ENCODE measurements at places on chromosomes 7 and 10.

GRCh38 chr10:28375399-28376354, 72.8 kb upstream of the MPP7 start:
- DNase-seq: no peak

- no peak for DNase-seq
Measured at GRCh38 chr10:104688251-104689042, 47.4 kb downstream of the SORCS3 start.

- DNase-seq: no peak
Measured at GRCh38 chr7:53191191-53191695, 155.8 kb downstream of the POM121L12 start.

GRCh38 chr7:462173-463103, 57.2 kb downstream of the PDGFA start:
- no peak for DNase-seq

DNA sequence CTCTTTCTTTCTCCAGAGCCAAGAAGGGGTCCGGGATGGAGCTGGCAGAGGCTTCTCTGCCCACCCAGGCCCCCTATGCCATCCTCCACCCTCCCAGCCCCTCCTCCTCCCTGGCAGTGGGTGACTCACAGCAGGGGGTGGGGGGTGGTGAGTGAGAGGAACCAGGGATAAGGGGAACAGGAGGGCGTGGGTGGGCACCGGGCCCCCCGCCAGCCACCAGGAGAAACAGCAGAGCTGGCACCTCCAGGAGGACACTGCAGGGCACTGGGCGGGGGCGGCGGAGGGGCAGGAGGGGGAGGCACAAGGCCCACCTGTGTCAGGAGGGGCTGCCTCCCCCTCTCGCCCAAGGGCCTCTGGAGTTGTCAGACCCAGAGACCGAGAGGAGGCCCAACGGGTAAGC, 56.0 kb downstream of the CAMK2B start:
- no peak for DNase-seq

DNA sequence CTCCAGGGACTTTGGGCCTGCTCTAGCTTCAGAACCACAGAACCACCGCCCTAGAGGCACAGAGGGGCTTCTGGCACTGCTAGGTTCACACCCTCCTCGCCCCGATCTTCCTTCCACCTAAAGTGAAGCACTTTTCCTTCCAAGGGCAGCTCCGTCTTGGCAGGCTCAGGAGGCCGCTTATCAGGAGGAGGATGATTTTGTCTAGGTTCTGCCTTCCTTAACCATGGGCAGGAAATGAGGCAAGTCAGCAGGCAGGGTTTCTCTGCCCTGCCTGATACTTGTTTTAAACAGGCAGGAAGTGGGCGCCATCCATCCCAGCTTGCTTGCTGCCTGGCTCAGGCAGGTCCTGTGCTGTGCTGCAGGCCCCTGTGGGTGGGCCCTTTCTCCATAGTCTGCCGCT, 8.3 kb upstream of the ATP6V0E2 start:
- no peak for DNase-seq

- DNase-seq: no peak
Measured at GRCh38 chr10:99172950-99173349, 62.7 kb downstream of the HPSE2 start.

DNA sequence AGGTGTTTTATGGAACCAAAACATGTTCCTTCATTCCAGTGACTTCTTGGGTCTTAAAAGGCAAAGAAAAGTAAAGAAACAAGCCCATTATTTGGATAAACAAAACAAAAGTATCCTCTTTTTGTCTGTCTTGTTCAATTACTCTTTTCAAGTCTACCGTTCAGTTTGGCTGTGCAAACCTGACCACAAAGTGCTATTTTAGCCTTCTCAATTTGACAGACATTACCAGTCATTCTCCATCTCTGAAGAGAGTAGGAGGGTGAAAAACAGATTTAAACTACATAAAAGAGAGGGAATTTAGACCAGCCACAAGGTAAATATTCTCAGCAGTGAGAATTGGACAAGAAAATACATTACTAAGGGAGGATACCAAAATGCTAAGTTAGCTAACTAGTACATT, 145.2 kb downstream of the GRM3 start:
- DNase-seq: no peak

- DNase-seq: no peak
Measured at GRCh38 chr10:51894771-51895578, 195.6 kb upstream of the CSTF2T start.

DNA sequence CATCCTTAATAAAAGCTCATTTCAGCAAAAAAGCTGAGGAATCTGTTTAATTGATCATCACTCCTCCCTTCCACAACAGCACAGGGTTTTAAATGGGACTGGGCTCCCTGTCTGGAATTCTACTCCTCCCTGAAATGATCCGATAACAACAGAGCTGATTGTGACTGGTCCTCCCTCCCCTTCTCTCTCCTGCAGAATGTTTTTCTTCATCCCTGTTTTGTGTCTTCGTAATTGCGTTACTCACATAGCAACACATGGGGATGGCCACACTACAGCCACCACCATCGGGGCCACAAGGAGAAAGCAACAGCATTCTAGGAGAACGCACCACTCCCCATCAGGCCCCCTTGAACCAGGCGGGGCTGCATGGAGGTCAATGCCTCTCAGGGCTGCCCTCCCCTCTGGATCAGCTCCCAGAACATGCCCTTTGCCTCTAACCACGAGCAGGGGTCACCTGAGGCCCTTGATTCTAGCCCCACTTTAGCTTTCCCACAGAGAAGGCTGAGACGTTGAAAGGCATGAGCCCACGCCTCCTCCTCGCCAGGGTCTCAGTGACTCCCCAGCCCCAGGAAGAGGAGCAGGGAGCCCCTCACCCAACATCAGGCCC, 152.6 kb downstream of the PLXNA4 start:
- no peak for DNase-seq

- no peak for DNase-seq
Measured at GRCh38 chr10:72069751-72070526, 18.4 kb downstream of the SPOCK2 start.

- no peak for DNase-seq
Measured at GRCh38 chr10:63155388-63156020, 22.4 kb downstream of the NRBF2 start.

GRCh38 chr7:33998476-33998875, 93.1 kb downstream of the BMPER start:
- no peak for DNase-seq

GRCh38 chr7:1697499-1698125, 27.5 kb downstream of the ELFN1 start:
- no peak for DNase-seq

DNA sequence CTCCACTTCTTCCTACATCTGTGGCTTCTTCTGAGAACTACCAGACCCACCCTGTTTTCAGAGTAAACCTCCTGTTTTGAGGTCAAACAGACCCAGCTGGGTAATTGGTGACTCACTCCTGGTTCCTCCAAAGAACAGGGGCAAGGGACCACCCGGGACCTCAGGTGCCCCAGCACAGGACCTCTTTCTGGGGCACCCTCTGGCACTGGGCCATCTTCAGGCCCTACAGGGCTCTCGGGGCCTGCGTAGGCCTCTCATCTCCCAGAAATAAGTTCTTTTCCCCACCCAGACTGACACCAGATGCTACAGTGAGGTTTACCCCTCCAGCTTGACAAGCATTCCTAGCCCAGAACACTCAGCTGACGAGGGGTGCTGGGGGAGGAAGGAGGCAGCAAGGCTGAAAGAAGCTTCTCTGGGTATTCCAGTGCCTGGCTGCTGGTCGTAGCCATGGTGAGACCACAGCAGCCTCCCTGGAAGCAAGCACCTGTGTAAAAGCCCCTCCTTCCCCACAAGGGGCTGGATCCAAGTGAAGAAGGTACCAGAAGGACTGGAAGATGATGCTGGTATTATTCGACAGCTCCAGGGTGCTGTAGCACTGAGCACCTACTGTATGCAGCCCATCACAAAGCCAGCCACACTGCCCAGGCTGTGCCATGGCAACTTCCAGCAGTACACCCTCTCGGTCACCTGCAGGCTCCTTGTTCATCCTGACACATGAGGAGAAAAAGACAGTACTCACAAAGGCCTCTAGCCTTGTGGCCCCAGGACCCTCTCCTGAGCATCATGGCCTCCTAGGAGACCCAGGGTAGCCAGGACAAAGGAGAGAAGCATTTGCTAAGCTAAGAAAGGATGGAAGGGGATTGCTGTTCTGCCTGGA, 47.4 kb downstream of the ALOX5 start:
- DNase-seq: no peak

DNA sequence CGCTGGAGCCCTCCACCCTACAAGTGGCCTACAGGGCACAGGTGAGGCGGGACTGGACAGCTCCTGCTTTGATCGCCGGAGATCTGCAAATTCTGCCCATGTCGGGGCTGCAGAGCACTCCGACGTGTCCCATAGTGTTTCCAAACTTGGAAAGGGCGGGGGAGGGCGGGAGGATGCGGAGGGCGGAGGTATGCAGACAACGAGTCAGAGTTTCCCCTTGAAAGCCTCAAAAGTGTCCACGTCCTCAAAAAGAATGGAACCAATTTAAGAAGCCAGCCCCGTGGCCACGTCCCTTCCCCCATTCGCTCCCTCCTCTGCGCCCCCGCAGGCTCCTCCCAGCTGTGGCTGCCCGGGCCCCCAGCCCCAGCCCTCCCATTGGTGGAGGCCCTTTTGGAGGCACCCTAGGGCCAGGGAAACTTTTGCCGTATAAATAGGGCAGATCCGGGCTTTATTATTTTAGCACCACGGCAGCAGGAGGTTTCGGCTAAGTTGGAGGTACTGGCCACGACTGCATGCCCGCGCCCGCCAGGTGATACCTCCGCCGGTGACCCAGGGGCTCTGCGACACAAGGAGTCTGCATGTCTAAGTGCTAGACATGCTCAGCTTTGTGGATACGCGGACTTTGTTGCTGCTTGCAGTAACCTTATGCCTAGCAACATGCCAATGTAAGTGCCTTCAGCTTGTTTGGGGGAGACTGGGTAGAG, at the start of gene COL1A2:
TSS of gene COL1A2 (plus strand) at position 459 of the 704 bp plus-strand sequence. CDS start at position 596, 137 bp downstream.
- DNase-seq: no peak

DNA sequence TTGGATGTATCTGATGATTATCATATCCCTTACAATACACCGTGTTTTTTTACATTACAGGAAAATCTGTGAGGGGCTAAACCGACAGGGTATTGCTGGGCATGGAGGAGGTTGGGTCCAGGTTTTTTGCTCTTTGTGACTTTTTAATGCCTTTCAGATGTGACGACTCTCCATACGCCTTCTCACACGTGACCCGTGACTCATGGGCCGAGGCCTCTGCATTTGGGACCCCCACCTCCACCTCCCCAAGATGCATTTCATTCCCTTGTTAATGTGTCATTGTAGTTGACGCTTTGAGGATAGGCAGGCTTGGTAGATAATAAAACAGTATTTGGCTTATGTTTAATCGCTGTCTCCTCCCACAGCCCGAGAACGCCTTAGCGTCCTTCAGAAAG, 95.3 kb downstream of the CUX1 start:
- no peak for DNase-seq

GRCh38 chr10:89122433-89123051, 84.6 kb downstream of the CH25H start:
- DNase-seq: peak; percentile 88

DNA sequence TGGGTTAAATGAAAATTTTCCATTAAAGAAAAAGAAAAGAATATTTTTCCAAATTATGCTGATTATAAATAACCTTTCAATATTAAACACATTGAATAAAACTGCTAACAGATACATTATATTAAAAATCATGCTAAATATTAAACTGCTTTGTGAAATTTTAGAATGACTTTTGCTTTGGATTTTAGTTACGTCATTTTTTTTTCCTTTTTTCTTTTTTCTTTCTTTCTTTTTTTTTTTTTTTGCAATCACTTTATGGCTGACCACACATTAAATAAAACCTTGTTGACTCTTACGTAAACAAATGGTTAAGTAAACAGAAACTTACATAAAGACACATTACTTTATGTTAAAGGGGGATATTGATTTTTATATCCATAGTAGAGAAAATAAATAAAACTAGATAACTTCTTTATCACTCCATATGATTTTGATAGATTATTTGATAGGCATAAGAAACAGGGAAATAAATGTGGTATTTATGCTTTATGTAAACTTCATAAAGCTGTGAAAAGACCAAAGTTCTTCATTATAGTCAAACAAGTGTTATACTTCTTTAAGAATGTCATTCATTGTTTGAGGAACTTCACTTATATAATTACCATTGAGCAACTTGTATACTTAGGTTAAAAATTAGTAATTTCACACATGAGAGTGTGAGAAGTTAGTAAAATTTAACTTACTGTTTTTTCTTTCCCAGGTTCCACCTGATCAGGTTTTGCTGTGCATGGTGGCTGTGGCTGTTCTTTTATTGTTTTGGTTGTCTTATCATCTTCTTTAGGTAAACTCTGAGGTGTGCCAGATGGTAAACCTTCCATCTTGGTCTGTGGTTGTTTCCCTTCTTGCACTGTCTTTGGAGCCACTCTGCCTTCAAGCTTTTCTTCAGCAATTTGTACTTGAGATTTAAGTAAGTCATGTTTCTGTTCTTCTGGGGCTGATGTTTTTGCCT, 197.3 kb downstream of the PCLO start:
- DNase-seq: no peak

GRCh38 chr10:45204954-45205775, 110.2 kb downstream of the OR13A1 start:
- no peak for DNase-seq

DNA sequence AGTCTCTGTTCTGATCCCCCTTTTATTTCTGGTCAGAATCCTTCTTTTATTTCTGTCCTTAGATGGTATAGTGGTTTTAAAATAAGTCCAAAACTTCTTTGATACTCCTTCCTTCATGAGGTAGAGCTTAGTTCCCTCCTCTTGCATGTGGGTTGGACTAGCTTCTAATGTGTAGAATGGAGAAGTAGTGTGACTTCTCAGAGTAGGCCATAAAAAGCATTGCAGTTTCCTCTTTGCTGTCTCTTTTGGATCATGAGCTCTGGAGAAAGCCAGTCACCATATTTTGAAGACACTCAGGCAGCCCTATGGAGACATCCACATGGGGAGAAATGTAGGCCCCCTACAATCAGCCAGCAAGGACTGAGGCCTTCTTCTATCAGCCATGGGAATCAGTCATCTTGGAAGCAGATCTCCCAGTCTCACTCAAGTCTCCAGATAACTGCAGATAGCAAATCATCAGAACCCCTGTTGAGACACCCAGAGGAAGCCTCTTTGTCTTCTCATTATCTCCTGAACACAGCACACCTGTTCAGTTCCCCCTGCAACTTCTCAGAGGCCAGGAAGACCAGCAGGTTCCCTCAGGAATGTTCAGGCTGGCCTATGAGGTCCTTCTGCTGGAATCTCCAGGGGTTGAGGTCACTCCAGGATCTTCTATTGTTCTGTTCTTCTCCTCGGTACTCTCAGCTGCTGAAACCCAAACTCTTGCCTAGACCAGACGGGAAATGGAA, 511.9 kb upstream of the ZMIZ1 start:
- DNase-seq: no peak

All from dermis microvascular lymphatic vessel endothelial cell (primary cell).